ENCODE measurements at places on chromosomes 2 and 18.

- no peak for DNase-seq
Observed at GRCh38 chr2:37388074-37388473, 43.6 kb downstream of the QPCT start.

DNA sequence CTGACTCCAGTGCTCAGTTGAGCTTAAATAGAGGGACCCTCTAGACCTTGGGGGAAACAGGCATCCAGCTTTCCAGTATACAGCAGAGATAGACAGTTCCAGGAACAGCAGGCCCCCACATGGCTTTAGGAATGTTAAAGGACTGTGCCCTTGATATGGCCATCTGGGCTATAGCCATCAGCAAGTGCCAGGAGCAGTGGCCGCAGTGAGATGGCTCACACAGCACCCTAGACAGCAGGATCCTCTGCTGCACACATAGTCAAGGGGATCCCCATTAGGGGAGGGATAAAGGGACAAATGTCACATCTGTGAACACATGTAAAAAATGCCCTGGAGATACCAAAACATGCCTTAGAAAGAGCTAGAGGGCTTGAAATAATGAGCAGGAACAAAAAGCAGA lies 213.4 kb downstream of the PTH2R start:
- DNase-seq = no peak

DNA sequence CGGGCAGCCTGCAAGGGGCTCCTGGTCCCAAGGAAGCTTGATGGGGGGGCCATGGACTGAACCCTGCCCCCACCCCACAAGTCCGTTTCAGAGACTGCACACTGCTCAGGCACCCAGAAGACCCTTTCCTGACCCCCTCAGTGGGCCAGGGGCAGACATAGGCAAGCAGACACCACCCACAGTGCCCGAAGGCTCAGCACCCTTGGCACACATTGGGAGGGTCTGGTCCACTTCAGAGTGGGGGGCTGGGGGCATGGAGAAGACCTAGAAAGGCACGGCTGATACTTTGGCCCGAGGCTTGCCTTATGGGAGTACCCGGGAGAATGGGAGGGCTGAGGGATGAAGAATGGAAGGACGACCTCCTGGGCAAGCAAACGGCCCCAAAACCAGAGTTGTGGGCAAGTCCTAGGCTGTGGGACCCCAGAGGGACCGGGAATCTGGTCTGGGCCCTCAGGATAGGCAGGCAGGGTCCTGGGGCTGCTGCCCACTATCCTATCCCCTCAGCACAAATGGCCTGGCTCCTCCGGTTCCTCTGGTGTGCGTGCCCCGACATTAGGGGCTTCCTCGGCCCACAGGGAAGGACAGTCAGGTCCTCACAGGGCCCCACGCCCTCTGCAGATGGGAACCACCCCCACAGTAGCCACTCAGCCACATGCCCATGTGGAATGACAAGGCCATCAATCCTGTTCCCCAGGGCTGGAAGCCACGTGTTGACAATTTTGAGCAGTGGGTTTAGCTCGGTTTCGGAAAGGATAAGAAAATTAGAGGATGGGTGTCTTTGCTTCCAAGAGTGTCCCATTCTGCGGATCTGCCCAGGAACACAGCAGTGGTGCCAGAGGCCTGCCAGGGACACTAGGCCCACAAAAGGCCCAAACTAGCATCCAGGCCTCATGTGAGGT lies 15.0 kb upstream of the GPC1 start:
- no peak for DNase-seq

GRCh38 chr18:4797002-4797685 lies 342.0 kb upstream of the DLGAP1 start:
- no peak for DNase-seq

GRCh38 chr2:27871802-27872201 lies 18.4 kb downstream of the RBKS start:
- DNase-seq = no peak

DNA sequence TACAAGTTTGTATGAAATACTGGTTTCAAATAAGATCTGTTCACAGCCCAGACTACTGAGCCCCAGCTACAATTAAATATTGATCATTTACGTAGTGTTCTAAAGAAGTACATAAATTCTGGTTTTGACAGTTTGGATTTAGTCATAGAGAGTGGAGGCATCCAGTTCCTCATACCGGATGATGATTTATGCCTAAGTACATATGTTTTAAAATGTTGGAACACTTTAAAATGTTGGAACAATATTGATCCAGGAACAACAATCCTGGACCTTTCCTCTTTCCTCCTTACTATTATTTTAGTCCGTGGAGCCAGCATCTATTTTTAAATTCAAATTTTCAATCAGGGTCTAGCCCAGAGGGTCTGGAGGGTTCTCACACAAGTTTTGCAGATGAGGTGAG lies 22.8 kb upstream of the TTN start:
- no peak for DNase-seq

GRCh38 chr2:105410554-105410953 lies 11.7 kb upstream of the FHL2 start:
- no peak for DNase-seq

- no peak for DNase-seq
Observed at GRCh38 chr2:14827226-14828023, 194.9 kb downstream of the LRATD1 start.

DNA sequence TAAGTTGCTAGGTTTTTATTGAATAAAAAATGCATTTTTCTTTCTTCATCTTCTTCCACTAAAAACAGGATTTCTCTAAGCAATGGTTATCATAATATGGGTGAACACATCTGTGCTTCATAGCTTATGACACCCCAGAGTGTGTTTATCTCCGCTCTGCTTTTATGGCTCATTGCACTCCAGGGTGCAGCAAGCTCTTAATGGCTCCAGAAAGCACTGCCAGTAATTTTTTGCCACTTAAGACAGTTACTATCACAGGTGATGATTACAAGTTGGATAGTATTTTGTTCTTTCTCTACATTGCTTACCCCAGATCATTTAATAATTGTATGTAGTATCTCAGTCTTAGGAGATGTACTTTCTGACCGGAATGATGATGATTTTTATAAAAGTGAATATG lies 239.3 kb upstream of the CDH20 start:
- no peak for DNase-seq

DNA sequence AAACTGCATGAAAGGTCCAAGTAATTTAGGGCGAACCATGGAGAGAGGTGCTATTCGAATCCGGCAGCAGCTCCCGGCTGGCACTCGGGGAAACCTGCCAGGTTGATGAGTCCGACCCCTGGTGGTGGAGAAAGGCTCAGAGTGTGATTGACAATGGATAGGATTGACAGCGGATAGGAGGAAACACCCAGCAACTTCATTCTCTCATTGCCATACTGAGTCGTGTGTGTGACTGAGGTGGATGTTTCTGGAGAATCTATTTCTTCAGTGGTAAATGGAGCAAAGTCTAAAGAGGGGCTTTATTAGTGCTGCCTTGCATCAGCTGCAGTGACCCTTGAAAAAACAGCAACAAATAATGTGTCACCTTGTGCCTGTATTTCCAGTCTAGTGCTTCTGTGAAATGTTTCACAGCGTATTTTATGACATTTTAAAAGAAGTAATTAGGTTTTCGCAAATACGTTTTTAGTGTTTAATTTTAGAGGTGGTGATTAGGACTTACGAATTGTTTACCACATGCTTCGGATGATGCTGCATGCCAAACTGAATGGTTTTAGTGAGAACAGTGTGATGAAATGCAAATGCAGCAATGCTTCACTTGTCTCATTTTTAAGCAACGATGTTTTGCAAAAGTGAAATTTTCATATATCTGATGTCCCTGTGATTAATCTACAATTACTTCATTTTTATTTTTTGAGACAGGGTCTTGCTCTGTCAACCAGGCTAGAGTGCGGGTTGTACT lies 102.0 kb downstream of the DCDC2C start:
- DNase-seq = no peak

- DNase-seq = no peak
Observed at GRCh38 chr2:222774941-222775340, 85.9 kb upstream of the ACSL3 start.

- no peak for DNase-seq
Observed at GRCh38 chr2:46493241-46493970, 14.0 kb downstream of the TMEM247 start.

- DNase-seq = peak; percentile 31
Observed at GRCh38 chr18:79246309-79247108, 149.2 kb upstream of the NFATC1 start.

GRCh38 chr18:5066380-5066977 lies 130.6 kb downstream of the AKAIN1 start:
- no peak for DNase-seq

DNA sequence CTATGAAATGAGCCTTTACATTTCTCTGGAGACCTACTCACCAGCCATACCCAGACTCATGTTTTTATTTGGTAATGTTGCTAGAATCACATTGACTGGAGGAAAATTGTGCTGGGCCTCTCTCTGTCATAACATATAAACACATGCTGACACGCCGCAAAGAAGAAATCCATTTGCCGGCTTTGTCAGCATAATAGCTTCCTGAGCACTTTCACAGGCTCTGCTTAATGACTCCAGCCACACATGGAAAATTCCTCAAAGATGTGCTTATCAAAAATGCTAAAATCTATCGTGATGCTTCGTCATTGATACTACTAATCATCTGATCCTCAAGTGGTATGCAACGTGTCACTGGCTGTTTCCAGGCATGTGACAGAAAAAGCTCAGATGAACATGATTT lies 63.1 kb downstream of the RND3 start:
- DNase-seq = no peak

DNA sequence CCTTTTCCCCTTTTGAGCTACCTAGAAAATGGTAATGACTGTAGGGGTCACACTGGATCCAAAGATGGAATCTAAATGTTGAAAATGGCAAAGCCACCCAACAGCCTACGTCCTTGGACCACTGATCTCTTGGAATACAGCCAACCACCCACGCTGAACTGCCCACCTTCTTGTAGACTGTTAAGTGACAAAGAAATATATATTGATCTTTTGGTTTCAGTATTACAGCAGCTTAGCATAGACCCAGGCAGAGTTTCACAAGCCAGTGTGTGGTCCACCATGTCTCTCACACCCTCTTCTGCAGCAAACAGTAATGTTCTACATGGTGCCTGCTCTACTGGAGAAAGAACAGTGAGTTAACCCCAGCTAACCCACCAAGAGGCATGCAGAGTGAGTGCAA lies 20.2 kb downstream of the CACNB4 start:
- no peak for DNase-seq

DNA sequence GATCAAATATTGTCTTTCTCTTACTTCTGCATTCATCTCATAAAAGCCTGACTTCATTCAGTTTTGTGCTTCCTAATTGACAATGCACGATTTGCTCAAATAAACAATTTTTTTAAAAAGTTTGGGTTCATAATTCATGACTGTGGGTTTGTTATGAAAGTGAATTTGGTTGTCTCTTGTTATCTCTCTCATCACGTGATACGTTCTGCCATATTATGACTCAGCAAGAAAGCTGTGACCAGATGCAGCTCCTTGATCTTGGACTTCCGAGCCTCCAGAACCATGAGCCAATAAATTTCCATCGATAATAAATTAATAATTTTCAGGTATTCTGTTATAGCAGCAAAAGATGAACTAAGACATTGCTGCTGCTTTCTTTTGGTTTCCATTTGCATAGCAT lies 156.5 kb upstream of the LRATD1 start:
- DNase-seq = no peak

GRCh38 chr2:161426922-161427663 lies 11.0 kb downstream of the TBR1 start:
- DNase-seq = no peak

- DNase-seq = peak; percentile 81
Observed at GRCh38 chr2:216777637-216778273, 82.1 kb downstream of the TNP1 start.

GRCh38 chr2:36569267-36569856 lies 28.6 kb downstream of the FEZ2 start:
- no peak for DNase-seq

DNA sequence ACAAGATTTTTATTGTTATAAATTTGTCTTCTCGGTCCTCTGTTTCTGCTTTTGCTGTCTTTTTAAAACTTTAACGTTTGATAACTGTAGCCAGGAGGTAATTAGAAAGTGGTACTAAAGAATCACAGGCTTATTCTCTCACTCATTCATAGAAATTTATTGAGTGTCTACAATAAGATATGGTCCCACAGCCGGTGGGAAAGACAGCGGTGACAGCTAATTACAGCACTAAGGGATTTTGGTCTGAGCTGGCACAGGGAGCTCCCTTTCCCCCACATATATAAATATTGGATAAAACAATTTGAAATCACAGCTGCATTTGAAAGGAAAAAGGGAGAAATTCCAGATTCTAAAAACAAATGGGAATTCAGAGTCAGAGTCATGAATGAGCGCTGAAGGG lies 93.1 kb upstream of the CAPN13 start:
- no peak for DNase-seq

- DNase-seq = no peak
Observed at GRCh38 chr2:42545023-42545721, 23.3 kb upstream of the MTA3 start.

DNA sequence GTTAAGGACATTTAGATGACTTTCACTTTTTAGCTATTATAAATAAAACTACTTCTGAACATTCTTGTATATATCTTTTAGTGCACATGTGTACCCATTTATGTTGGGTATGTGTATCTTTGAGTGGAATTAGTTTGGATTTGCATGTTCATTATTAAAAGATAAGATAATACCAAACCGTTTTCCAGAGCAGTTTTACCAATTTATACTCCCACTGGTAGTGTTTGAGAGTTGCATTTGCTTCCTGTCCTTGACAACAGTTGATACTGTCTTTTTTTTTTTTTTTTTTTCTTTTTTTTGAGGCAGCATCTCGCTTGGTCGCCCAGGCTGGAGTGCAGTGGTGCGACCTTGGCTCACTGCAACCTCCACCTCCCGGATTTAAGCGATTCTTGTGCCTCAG lies 23.3 kb downstream of the SLC30A6 start:
- no peak for DNase-seq

DNA sequence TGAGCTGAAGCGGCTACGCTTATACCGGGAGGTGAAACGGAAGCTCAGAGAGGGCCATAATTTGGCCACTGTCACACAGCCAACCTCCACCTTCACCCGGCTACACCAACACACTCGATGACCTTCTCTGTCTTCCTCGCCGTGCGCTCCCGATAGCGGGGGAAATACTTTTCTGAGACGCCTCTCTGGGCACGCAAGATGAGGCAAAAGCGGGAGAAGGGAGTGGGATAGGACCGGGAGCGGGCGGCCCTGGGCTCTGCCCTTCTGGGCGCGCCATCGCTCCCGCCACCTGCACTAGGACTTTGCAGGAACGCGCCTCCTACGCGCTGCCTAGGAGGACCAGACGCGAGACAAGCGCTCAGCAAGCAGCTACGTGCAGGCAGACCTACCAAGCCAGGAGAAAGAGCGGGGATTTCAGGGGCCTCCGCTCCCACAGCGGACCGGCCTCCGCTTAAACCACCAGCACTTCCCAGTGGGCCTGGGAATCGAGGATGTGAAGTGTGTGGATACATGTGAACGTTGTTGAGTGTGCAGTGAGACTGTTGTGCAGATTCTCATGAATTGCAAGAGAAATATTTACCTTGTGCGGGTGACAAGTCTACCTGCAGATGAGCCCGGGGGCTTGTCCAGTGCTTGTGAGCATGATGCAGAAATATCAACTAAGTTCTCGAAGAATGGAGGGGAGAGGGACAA lies 11.4 kb downstream of the SIX3 start:
- no peak for DNase-seq

- no peak for DNase-seq
Observed at GRCh38 chr2:168189835-168190569, 57.4 kb downstream of the STK39 start.
